Activated naive CD8-positive, alpha-beta T cell treated with anti-CD3 and anti-CD28 coated beads for 36 hours (primary cell): ENCODE measurements at places on chromosomes 6 and 20. TPM values are rescaled to one million over a fixed set of nuclear protein-coding genes. Genes with fewer than 3 reads are reported as not detected.

Gene TCP11
- total RNA-seq: not detected

Gene GHRH
- total RNA-seq: not detected

Gene TNXB
- 0.43 TPM for total RNA-seq

Gene MYO6
- 1.6 TPM for total RNA-seq

Gene HTR1E
- not detected for total RNA-seq

Gene PRR18
- total RNA-seq: 0.08 TPM

Gene PKHD1
- not detected for total RNA-seq

Gene HCK
- not detected for total RNA-seq

DNA sequence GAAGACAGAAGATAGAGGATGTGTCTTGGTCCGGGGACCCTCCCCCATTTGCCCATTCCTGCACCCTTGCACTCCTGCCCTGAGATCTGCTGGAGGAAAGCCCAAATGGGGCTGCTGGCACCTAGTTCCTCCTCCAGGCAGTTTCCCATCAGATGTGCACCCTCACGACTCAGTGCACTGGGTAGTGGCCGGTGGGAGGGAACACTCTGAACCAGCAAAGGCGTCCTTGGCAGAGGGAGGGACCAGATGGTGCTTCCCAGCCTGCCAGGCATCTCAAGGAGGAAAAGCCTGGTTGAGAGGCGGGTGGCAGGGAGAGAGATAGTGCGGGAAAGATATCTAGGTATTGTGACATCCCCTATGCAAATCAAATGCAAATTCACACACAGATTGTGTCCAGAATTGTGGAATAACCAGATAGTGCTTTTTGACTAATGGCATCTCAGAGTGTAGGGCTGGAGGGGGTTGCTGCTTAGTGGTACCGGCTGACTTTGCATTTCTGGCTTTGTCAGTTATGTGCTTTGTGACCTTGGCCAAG is 19.5 kb downstream of the TMEM151B start:
- H3K4me1 ChIP-seq: no peaks in the 10 kb centered on the region
- DNase-seq: no peak
- no peaks in the 10 kb centered on the region for H3K36me3 ChIP-seq
- no peak overlapping the region for H3K27ac ChIP-seq
- peaks cover 73% of the 10 kb centered on the region for H3K27me3 ChIP-seq
- no peak overlapping the region for H3K4me3 ChIP-seq

DNA sequence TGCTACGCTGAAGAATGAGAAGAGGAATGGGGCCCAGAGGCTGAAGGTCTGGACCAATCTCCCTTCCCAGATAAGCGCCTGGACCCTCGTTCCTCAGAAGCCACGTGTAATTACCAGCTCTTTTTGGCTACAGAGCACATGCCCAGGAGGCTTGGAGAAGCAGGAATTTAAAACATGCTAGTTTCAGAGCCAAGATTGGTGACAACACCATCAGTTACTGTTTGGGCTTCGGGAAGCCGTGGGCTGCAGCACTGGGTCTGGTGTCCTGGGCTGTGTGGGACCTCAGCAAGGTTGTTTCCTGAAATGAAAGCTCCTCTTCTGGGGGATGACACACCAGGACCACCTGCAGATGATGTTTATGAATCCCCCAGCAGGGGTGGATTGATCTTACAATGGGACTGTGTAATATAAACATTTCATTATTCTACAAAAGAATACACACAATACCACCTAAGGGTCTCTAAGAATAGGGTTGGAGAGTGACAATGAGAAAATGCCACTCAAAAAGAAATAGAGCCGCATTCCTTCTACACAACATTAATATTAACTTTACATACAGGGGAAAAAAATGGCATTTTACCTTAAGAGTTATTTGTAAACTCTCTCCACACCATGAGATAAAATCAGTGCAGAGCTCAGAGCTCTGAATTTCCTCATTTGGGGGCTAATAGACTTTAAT is 207.8 kb upstream of the FOXQ1 start:
- DNase-seq: no peak
- no peaks in the 10 kb centered on the region for H3K4me1 ChIP-seq
- H3K27me3 ChIP-seq: peaks cover 5% of the 10 kb centered on the region
- H3K27ac ChIP-seq: no peak overlapping the region
- H3K36me3 ChIP-seq: no peaks in the 10 kb centered on the region

DNA sequence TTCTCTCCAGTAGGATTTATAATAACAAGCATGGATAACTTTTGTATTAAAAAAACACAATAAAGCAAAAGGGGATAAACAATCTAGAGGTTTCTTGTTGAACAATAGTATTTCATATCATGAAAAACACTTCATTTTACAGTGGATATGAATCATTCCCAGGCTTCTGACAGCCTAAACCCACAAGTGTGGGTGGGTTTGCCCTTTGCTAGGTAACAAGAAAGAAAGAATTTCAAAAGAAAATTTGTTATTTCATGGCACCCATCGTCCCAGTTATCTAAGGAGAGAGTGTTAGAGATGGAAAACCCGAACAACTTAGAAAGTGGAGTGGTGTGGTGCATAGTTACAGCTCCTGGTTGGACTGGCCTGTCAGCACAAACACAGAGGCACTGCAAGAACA is 76.1 kb upstream of the GPR6 start:
- H3K4me1 ChIP-seq: no peaks in the 10 kb centered on the region
- no peak overlapping the region for H3K27ac ChIP-seq

GRCh38 chr6:83702749-83703148 is 6.2 kb downstream of the SNAP91 start:
- peaks cover 39% of the 10 kb centered on the region for H3K27me3 ChIP-seq
- no peak for DNase-seq
- H3K4me3 ChIP-seq: no peak overlapping the region
- no peaks in the 10 kb centered on the region for H3K36me3 ChIP-seq

DNA sequence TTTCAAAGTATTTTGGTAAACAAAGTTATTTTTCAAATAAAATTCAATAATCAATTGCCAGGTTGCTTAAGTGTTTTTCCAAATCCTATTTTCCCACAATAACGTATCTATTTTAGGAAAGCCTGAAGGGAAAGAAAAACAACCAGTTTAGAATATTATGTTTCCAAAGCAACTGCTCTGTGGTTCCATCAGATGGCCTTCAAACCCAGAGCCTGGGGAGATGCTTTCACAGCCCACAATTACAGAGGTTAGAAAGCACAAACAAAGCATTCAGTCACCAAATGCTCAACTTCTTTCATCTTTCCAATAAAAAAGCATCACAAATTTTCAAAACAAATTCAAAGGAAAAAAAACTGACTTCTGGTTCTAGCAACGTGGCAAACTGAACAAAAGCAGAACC is 66.0 kb downstream of the ELOVL5 start:
- H3K4me1 ChIP-seq: peaks cover 19% of the 10 kb centered on the region
- H3K4me3 ChIP-seq: no peak overlapping the region
- no peak for DNase-seq
- H3K36me3 ChIP-seq: peaks cover 49% of the 10 kb centered on the region
- no peak overlapping the region for H3K27ac ChIP-seq

DNA sequence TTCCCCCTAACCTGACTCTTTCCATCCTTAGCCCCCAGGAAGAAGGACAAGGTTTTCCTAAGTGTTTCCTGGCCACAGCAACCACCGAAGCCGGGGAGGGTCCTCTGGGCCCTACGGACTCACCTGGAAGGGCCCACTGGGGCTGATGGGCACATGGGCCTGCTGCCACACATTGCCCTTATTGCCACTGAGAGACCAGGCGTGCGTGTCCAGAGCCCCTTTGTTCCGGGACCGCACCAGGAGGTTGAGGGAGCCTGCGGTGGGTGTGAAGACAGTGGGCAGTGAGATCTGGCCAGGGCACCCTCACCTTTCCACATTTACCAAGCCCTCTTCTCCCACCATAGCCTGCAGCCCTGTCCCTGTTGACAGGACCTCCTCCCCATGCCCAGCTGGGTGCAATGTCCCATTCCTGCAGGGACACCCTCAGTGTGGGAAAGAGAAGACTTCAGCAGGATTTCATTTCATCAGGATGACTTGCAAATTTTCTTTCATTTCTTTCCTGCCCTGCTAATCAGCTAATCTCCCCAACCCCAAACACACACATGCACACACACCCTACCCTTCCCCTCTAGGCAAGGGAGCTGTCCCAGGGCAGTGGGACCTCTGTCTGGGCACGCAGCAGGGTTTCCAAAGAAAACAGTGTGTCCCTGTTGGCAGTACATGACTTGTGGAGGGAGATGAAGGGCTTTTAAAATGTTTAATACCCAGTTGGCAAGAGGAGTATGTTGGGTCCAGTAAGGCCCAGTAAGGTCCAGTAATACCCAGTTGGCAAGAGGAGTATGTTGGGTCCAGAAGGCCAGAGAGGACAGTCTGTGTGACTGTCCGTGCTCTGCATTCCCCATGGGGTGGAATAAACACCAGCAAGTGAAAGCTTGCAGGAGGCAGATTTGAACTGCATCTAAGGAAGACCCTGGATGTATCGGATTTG is 59.0 kb downstream of the MDGA1 start:
- H3K27ac ChIP-seq: no peak overlapping the region
- no peak overlapping the region for H3K4me3 ChIP-seq
- peaks cover 2% of the 10 kb centered on the region for H3K36me3 ChIP-seq
- DNase-seq: no peak
- H3K27me3 ChIP-seq: no peaks in the 10 kb centered on the region
- H3K4me1 ChIP-seq: peaks cover 16% of the 10 kb centered on the region

DNA sequence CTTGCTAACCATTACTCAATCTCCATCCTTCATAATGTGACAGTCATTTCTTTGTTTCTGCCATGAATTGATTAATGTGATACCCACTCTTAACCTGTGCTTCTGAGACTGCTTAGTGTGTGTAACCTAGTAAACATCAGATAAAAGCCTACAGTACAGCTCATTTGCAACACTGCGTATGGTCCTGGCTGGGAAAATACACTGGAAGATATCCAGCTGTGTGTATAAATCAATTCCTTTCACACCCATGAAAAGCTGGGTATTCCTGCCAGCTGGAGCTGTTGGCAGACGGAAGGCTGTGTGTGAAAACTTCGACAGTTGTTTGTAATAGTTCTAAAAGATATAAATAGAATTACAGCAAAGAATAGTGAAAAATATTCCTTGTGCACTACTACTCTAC is 509.2 kb downstream of the FRK start:
- no peak overlapping the region for H3K27ac ChIP-seq
- no peaks in the 10 kb centered on the region for H3K36me3 ChIP-seq
- H3K4me3 ChIP-seq: no peak overlapping the region
- H3K27me3 ChIP-seq: no peaks in the 10 kb centered on the region

- no peak overlapping the region for H3K4me3 ChIP-seq
- H3K27ac ChIP-seq: no peak overlapping the region
- no peaks in the 10 kb centered on the region for H3K27me3 ChIP-seq
- no peak for DNase-seq
- H3K4me1 ChIP-seq: no peaks in the 10 kb centered on the region
Observed at GRCh38 chr6:15544321-15544900, 118.4 kb downstream of the DTNBP1 start.

DNA sequence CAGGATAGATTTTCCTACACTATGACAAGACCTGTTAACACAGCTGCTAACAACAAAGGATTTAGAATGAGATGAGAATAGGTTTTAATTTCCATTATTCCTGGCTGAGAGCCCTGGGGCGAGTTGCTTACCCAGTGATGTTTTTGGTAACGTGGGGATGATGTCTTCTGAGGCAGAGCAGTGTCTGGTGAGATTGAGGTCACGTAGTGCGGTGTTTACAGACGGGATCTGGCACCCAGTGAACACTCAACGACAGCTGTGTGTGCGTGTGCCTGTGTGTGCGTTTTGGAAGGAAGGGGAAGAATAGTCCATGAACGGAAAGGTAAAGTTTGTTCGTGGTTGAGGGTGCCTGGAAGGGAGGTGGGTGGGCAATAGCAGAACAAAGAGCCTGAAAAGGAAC is 384.7 kb downstream of the C6orf118 start:
- H3K27ac ChIP-seq: no peak overlapping the region
- H3K4me3 ChIP-seq: no peak overlapping the region
- H3K4me1 ChIP-seq: no peaks in the 10 kb centered on the region
- no peaks in the 10 kb centered on the region for H3K36me3 ChIP-seq

GRCh38 chr20:37123441-37123840 is 27.6 kb upstream of the RBL1 start:
- H3K27me3 ChIP-seq: no peaks in the 10 kb centered on the region
- no peak overlapping the region for H3K27ac ChIP-seq
- no peaks in the 10 kb centered on the region for H3K4me1 ChIP-seq
- no peak overlapping the region for H3K4me3 ChIP-seq
- no peak for DNase-seq
- no peaks in the 10 kb centered on the region for H3K36me3 ChIP-seq

DNA sequence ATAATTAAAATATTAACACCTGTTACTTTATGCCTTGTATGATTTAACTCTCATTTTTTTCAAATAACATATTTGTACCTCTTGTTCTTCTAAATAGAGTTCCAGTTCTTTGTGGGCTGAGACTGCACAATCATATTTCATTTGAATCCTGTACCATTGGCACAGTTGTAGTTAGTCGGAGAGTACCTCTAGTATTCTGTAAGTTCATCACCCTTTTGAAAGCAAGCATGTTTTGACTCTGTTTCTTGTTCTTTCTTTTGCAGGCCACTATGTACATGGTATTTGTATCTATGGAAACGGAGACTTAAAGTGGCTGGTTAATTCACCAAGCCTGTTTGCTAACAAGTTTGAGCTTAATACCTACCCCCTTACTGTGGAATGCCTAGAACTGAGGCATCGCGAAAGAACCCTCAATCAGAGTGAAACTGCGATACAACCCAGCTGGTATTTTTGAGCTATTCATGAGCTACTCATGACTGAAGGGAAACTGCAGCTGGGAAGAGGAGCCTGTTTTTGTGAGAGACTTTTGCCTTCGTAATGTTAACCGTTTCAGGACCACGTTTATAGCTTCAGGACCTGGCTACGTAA is 68.2 kb downstream of the C6orf52 start:
- H3K36me3 ChIP-seq: peaks cover 33% of the 10 kb centered on the region
- peaks cover 2% of the 10 kb centered on the region for H3K4me1 ChIP-seq
- H3K27ac ChIP-seq: no peak overlapping the region
- DNase-seq: no peak
- H3K4me3 ChIP-seq: no peak overlapping the region

DNA sequence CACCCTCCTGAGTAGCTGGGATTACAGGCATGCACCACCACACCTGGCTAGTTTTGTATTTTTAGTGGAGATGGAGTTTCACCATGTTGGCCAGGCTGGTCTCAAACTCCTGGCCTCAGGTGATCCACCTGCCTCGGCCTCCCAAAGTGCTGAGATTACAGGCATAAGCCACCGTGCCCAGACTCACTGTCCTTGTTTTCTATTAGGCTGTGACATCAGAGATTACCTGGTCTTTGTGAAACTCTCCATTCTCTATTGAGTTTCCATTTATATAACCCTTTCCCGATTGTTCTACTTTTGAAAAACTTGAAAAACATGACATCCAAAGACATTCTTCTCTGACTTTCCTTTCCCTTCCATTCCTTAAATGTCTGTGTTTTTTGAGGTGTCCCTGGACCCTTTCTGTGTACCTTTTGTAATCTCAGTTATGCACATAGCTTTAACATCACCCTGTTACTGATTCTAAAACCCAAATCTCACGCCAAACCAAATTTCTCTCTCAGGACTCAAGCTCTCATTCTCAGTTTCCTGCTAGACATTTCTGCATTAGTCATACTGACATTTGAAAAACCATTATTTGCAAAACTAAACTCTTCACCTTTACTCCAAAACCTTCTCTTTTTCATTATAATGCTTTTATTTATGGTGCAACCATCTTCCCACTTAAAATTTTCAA is 137.0 kb downstream of the KHDC1L start:
- no peaks in the 10 kb centered on the region for H3K27me3 ChIP-seq
- DNase-seq: no peak
- peaks cover 5% of the 10 kb centered on the region for H3K4me1 ChIP-seq
- no peak overlapping the region for H3K4me3 ChIP-seq
- peaks cover 40% of the 10 kb centered on the region for H3K36me3 ChIP-seq

- H3K36me3 ChIP-seq: no peaks in the 10 kb centered on the region
- no peak overlapping the region for H3K27ac ChIP-seq
- H3K4me3 ChIP-seq: no peak overlapping the region
Observed at GRCh38 chr20:17622851-17623508, 53.1 kb downstream of the DSTN start.
